Activated naive CD8-positive, alpha-beta T cell treated with anti-CD3 and anti-CD28 coated beads for 36 hours (primary cell): ENCODE measurements at places on chromosomes 5 and 9. TPM values are rescaled to one million over a fixed set of nuclear protein-coding genes. Genes with fewer than 3 reads are reported as not detected.

EIF4EBP3 gene
- 15.5 TPM for total RNA-seq

LECT2 gene
- not detected for total RNA-seq

HACD4 gene
- 5.3 TPM for total RNA-seq

IL13 gene
- total RNA-seq, result 0.72 TPM

DNA sequence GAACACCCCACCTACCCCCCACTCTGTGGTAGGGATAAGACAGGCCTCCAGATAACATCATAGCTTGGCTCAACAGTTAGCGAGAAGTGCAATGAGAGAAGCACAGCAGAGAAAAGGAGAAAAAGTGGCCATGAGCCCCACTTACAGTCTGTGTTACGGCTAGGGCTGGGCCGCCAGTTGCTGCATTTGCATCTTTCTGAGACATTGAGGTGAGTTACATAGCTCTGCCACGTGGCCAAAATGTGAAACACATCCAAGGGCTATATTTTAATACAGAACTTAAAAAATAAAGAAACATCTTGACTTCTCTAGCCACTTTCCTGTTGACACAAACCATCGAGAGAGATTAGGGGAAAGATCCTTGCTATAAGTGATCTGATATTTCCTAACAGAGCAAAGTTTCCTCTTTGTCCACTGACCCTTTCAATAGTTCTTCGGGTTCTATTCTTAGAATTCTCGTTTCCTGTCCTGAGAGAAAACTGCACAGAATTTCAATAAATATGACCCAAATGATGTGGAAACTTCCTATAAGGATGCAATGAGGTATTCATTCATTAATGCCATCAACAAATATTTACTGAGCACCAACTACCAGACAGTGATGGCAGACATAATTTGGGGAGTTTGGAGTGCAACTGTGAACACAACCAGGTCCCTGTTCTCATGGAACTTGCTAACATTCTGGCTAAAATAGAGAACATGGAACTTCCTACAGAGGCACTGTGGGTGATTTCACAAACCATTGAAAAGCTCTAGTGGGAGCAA, 3.2 kb upstream of the TLE4 start:
- H3K27ac ChIP-seq, result no peak overlapping the region
- peaks cover 5% of the 10 kb centered on the region for H3K36me3 ChIP-seq
- no peak for DNase-seq
- peaks cover 22% of the 10 kb centered on the region for H3K4me1 ChIP-seq
- no peak overlapping the region for H3K4me3 ChIP-seq

GRCh38 chr9:93155716-93156474, 21.8 kb upstream of the NINJ1 start:
- DNase-seq, result no peak
- no peaks in the 10 kb centered on the region for H3K36me3 ChIP-seq
- peaks cover 11% of the 10 kb centered on the region for H3K4me1 ChIP-seq
- H3K27me3 ChIP-seq, result no peaks in the 10 kb centered on the region

- H3K4me1 ChIP-seq, result no peaks in the 10 kb centered on the region
- H3K36me3 ChIP-seq, result peaks cover 47% of the 10 kb centered on the region
- no peaks in the 10 kb centered on the region for H3K27me3 ChIP-seq
These were observed 38.5 kb downstream of the TARS1 start for GRCh38 chr5:33479311-33479710.

DNA sequence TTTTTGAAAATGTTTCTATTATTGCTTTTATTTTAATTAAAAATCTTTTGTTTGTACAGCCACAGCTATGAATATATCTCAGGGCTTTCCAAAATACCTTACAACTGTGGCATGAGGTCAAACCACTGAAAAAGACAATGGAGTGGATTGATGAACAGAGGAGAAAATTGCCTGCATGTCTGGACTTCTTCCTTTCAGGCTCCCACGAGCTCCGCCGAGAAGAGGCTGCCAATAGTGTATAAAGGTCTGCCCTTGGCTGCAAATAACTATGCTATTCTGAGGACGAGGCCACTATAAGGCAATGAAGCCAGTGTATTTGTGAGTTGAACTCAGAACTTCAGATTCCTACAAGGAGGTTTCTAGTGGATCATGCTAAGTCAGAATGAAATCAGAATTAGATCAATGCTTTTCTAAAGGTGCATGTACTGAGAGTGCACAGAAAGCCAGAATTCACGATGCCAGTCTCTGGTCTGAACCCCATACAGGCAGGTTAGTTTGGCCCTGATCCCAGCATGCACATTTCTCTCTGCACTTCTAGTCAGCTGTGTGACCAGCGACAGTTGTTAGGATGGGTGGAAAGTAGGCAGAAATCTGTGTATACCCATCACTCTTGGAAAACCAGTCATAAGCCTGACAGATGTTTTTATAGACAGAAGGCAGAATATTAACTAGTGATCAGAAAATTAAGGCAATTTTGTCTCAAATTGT, 42.7 kb upstream of the PLPP1 start:
- no peak for DNase-seq
- H3K36me3 ChIP-seq, result no peaks in the 10 kb centered on the region
- no peaks in the 10 kb centered on the region for H3K27me3 ChIP-seq
- H3K4me3 ChIP-seq, result no peak overlapping the region
- no peak overlapping the region for H3K27ac ChIP-seq
- peaks cover 26% of the 10 kb centered on the region for H3K4me1 ChIP-seq

DNA sequence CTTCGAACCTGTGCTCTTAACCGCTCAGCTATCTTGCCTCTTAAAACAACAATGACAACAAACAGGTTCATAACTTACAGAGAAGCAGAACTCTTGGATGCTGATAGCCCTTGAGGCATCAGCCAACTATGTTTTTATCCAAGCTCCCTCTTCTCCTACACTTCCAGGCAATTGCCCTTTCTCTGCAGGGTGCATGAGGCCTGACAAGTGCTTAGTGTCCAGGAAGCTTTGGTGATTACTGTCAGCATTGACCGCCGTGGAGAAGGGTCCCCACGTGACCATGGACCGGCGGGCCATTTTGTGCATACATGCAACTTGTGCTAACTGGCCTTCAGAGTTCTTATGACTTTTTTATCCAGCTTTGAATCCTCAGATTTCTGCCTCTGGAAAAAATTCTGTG, 71.2 kb downstream of the ADCY2 start:
- no peaks in the 10 kb centered on the region for H3K4me1 ChIP-seq
- H3K27me3 ChIP-seq, result peaks cover 4% of the 10 kb centered on the region
- no peak overlapping the region for H3K27ac ChIP-seq
- no peaks in the 10 kb centered on the region for H3K36me3 ChIP-seq
- no peak overlapping the region for H3K4me3 ChIP-seq
- no peak for DNase-seq

DNA sequence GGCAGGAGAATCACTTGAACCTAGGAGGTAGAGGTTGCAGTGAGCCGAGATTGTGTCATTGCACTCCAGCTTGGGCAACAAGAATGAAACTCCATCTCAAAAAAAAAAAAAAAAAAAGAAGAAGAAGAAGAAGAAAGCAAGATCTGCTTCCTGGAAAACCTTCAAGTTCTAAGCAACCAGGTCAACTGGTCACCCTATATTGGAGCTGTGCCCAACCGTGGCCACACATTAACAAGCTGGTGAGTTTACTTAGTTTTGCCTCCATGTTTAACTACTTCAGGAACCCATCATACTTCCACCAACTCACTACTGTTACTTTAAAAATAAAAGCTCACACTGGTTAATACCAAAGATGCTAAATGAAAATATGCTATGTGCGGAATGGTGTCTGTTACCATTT, 12.3 kb upstream of the SKP1 start:
- no peaks in the 10 kb centered on the region for H3K27me3 ChIP-seq
- H3K36me3 ChIP-seq, result peaks cover 5% of the 10 kb centered on the region
- H3K4me3 ChIP-seq, result no peak overlapping the region
- H3K4me1 ChIP-seq, result no peaks in the 10 kb centered on the region

GRCh38 chr9:104923289-104923688, 4.7 kb downstream of the ABCA1 start:
- no peak for DNase-seq
- no peak overlapping the region for H3K27ac ChIP-seq
- no peak overlapping the region for H3K4me3 ChIP-seq

GRCh38 chr5:116076496-116076895, 8.3 kb upstream of the COMMD10 start:
- H3K4me3 ChIP-seq, result peak overlapping the region; percentile 44
- peaks cover 17% of the 10 kb centered on the region for H3K36me3 ChIP-seq
- DNase-seq, result peak; percentile 23
- peak overlapping the region; percentile 55 for H3K27ac ChIP-seq

GRCh38 chr9:106947106-106947900, 84.3 kb downstream of the ZNF462 start:
- H3K27me3 ChIP-seq, result no peaks in the 10 kb centered on the region
- H3K4me3 ChIP-seq, result no peak overlapping the region
- H3K4me1 ChIP-seq, result no peaks in the 10 kb centered on the region
